ENCODE measurements at places on chromosomes 7 and 10.
A peak's percentile ranks its signal among the peaks of the same experiment; 100 is the strongest.

DNA sequence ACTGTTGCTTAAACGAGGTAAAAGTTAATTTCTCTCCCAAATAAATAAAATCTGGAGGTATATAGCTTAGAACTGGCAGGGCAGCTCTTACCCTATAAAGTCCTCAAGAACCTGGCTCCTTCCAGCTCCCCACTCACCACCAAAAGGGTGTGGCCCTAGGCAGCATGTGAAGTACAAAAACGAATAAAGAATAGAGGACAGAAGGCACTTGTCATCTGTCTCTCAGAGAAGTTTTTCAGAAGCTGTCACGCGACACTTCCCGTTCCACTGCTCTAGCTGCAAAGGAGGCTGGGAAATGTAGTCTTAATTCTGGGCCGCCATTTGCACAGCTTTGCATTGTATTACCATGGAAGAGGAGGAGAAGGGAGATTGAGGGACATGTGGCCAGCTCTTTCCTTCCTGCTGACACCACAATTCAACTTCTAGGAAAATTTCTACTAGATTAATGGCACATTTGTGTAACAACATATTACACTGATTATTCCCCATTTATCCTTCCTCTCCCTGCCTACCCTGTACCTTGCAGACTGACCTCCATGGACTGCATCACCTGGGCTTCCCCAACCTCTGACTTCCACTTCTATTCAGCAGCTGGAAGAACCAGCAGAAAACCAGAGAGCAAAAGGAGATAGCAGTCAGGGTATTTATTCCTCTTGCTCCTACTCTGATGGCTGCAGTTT lies 62.2 kb downstream of the CCDC71L start:
- DNase-seq = peak; percentile 56

- peak; percentile 93 for DNase-seq
These were observed 137.4 kb upstream of the CDCA7L start for GRCh38 chr7:22082886-22083703.

DNA sequence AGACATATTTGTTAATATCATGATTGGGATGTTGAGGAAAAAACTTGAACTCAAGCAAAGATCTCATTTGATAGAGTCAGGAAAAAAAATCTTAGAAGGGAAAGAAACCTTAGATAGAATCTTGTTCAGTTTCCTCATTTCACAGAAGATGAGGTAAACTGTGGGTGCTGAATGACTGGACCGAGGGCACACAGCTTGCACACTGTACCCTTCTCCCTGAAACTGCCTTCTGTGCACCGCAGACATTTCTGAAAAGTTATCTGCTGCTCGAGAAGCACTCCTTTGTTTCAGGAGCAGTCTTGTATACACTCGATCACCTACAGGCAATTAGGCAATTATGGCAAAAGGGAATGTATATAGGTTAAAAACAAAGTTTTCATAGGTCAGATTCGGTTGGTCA lies 167.4 kb downstream of the SKAP2 start:
- DNase-seq = no peak

- DNase-seq = no peak
These were observed 70.5 kb upstream of the TES start for GRCh38 chr7:116139807-116140206.

- no peak for DNase-seq
These were observed 1.3 kb upstream of the PIP start for GRCh38 chr7:143130541-143130940.

All from Ammon's horn (tissue), 1 donor.